ENCODE measurements at places on chromosomes 2 and 18. TPM values are rescaled to one million over a fixed set of nuclear protein-coding genes. Genes with fewer than 3 reads are reported as not detected.

Gene FEV
- not detected for total RNA-seq

Gene CYP26B1
- total RNA-seq = 0.14 TPM

Gene CAPN14
- total RNA-seq = under 0.01 TPM

Gene IL1F10
- not detected for total RNA-seq

Gene POMC
- 0.57 TPM for total RNA-seq

Gene GPC1
- total RNA-seq = 52.1 TPM

Gene DSG1
- not detected for total RNA-seq
